ENCODE measurements at places on chromosomes 1 and 21. TPM values are rescaled to one million over a fixed set of nuclear protein-coding genes. Genes with fewer than 3 reads are reported as not detected.
A peak's percentile ranks its signal among the peaks of the same experiment; 100 is the strongest.

- DNase-seq = no peak
These were observed 453 bp downstream of the TFF3 start for GRCh38 chr21:42314616-42315295.

- no peak for DNase-seq
These were observed 514.1 kb upstream of the PKN2 start for GRCh38 chr1:88169939-88170338.

The MMEL1 gene
- 2.8 TPM for total RNA-seq

DNA sequence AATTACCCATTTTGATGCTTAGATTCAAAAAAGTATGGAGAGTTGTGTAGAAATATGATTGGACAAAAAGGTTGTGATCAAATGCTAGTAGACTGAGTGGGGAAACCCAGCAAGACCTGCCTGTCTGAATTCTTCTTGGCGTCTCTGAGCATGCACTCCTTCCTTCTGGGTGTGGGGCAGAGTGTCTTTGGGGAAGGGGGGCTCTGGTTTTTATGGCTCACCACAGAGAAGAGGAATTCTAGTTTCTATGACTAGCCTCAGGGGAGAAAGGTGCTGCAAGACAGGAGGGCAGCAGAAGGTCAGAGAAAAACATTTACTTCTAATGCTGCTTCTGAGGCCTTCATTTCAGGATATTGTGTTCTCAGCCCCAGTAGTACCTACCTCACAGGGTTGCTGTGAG is 33.9 kb upstream of the PIGC start:
- DNase-seq = no peak

- no peak for DNase-seq
These were observed 39.6 kb upstream of the TBX15 start for GRCh38 chr1:119027759-119028158.

The PTPRC gene
- 0.98 TPM for total RNA-seq

- no peak for DNase-seq
These were observed 3.6 kb upstream of the ZNF697 start for GRCh38 chr1:119651641-119652040.

DNA sequence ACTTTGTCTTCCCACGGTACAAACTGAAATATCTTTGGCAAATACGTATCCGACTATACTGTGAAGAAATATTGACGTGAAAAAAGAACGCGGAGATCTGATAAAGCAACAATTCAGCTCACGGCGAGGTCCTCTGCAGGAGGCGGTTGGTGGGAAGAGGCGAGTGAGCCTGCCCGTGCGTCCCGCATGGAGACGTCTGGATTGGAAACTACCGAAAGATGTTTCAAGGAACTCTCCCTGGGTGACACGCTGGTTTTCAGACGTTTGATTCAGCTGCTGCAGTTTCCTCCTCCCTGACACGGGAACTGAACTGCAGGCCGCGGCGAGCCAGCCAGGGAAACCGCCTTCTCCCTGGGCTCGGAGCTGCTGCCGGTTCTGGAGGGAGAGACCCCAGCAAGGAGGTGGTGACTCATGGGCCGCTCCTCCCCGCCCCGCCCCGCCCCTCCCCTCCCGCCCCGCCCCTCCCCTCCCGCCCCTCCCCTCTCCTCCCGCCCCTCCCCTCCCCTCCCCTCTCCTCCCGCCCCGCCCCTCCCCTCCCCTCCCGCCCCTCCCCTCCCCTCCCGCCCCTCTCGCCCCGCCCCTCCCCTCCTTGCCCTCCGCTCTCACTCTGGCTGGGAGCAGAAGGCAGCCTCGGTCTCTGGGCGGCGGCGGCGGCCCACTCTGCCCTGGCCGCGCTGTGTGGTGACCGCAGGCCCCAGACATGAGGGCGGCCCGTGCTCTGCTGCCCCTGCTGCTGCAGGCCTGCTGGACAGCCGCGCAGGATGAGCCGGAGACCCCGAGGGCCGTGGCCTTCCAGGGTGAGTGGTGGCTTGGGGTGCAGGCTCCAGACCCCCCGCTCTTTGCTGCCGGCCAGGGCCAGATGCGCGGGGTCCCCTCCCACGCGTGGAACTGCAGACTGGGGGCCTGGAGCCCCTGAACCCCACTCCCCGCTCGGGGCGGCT is at the start of gene COL6A1:
COL6A1 (plus strand) TSS at position 620 of the 941 bp plus-strand sequence; CDS start at position 701, 81 bp downstream.
- DNase-seq = peak; percentile 90

- DNase-seq = no peak
These were observed 113.7 kb downstream of the PAPPA2 start for GRCh38 chr1:176576670-176577069.

DNA sequence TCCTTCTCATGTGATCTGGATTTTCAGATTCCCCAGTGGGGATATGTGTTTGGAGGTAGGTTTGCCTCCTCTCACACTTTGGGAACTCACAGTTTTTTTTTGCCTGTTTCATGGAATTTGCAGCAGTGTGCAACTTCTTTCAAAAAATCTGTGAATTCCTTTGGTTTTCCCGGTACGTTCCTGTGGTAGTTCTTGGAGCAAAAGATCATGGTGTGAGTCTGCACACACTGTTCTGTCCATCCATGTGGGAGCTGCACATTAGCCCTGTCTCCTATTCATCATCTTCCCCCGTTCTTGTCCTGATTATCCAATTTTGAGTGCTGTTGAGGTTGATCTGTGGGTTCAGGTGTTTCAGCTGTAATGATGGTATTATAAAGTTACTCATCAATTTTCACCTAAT is 30.3 kb upstream of the TACSTD2 start:
- peak; percentile 42 for DNase-seq

DNA sequence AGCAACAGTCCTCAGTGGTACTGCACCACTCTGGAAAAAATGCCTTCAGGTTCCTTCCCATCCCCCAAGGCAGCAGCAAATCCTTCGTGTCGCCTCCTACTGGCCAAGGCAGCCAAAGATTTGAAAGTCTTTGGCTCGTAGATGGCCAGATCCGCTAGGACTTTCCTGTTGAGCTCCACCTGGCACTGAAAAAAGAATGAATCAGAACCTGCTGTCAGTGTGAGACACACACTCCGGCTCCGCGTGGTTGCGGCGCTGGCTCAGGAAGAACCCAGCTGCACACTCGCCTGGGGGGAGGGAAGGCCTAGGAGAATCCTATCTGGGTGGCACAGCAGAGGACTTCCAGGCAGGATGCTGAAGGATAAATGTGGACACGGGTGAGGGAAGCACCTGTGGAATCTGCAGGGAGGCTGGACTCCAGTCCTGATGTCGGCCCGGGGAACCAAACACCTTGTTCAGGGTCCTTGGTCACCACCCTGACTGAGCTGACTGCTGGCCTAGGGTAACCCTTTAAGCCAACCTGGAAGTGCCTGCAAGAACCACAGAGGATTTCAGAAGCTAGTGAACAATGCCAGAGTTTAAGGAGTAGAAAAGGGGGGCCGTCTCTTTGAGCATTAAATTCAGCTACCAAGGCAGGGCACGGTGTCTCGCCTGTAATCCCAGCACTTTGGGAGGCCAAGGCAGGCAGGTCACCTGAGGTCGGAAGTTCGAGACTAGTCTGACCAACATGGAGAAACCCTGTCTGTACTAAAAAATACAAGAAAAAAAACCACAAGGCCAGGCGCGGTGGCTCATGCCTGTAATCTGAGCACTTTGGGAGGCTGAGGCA is 3.2 kb upstream of the CCNL2 start:
- DNase-seq = peak; percentile 47

DNA sequence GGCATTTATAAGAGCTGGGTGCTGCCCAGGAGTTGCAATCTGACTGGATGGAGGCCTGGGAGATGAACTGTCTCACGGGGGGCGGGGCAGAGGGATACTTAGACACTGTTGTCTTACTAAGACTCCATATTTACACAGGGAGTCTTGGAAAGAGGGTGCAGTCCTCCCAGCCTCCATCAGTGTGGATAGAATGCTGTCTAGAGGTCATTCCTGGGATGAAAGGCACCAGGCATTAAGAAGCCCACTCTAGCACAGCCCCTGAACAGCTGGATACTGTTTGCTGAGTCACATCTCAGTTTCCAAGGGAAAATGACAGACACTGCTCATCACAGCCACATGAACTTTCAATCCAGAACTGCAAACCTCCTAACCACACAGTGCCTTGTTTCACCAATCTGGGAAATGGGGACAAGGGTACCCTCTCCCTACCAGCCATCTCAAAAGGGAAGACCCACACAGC is 43.3 kb downstream of the SSBP3 start:
- DNase-seq = peak; percentile 8

GRCh38 chr1:52469108-52469507 is 64.7 kb downstream of the PRPF38A start:
- DNase-seq = no peak

GRCh38 chr1:18557621-18558465 is 72.8 kb upstream of the PAX7 start:
- peak; percentile 5 for DNase-seq

DNA sequence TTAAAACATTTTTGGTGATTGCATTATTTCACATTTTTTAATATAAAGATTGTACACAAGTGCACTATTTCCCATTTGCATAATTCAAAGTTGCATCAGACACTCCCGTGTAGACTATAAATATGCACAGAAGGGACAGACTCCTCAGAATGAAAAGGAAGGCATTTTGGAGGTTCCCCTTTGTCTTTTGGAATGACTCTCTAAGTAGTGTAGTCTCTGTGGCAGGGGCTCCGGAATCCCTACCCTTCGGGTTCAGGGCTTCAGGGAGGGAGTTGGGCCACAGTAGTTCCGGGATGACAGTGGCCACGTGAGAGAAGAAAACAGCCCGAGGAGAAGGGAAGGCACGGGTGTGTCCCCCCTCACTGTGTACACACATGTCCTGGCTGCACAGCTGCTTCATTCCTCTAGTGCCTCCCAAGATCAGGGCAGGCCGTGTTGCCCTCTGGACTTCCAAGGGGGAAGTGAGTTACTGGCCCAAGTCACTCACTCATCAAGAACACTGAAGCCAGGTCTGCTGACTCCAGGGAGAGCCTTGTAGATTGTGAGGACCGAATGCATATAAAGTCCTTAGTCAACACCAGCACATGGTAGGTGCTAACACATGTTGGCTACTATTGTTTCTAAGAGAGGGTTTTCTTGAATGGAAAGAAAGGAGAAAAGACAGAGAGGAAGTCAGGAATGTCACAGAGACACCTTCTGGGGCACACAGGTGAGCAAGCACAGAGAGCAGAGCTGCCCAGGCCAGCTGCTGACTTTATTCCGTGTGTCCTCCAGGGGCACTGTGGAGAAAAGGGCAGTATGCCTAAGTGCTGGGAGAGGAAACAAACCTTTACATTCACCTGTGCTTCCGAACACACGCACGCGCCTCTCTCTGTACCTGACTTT is 39.8 kb downstream of the LHX4 start:
- no peak for DNase-seq

DNA sequence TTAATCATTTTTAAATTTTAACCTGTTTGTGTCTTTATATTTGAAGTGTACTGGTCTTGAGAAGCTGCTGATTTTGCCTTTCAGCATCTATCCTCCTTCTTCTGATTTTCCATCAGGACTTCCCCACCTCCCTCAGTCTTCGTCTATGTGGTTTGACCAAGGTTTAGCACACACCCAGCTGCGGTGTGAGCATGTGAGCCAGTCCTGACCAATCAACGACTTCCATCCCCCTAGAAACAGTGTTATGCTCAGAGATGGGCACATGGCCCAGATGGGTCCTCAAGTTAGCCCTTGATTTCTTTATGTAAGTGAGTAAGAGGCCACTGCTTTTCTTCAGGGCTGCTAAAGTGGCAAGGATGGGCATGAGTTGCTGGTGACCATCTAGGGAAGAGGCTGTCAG is 190.8 kb downstream of the MATN1 start:
- DNase-seq = no peak

GRCh38 chr21:31092832-31093625 is 54.8 kb upstream of the KRTAP19-8 start:
- DNase-seq = no peak

DNA sequence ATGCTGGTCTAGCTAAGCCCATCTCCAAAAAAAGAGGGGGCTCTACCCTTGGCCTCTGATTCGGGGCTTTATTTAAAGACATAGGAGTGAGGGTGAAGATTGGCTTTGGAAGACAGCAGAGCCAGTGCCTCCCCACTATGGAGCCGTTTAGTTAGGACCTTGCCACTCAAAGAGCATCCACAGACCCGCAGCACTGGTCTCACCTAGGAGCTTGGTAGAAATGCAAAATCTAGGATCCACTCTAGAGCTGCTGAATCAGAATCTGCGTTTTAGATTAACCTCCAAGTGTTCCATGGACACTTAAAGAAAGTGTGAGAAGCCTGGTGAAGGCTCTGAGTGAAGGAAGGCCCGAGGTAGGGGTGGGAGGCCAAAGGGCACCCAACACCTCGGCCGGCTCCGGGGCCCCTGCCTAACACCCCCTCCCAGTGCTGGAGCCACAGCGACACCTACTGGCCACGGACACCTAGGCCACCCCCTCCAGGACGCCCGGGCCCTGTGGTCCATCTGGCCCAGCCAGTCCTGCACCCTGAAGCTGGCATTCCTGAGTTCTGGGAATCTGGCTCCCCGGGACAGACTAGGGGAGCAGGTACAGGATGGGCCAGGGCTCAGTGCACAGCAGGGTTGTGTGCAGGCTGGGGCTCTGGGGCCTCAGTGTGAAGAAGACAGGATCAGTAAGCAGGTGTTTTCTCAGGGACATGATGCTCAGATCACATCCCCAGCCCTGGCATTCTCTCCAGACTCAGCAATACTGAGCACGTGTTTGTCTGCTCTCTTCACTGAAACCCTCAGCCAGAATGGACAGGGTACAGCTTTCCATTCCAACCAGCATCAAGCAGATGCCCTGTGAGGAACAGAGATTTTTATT is 79.2 kb downstream of the TMEM53 start:
- DNase-seq = peak; percentile 46

The OLFM3 gene
- not detected for total RNA-seq

- no peak for DNase-seq
These were observed 131.8 kb downstream of the MIS18A start for GRCh38 chr21:32147041-32147440.

The TPRG1L gene
- total RNA-seq = 10.7 TPM

GRCh38 chr1:46618754-46619415 is 2.3 kb upstream of the MOB3C start:
- no peak for DNase-seq
